ENCODE measurements at places on chromosomes 7 and 10.

DNA sequence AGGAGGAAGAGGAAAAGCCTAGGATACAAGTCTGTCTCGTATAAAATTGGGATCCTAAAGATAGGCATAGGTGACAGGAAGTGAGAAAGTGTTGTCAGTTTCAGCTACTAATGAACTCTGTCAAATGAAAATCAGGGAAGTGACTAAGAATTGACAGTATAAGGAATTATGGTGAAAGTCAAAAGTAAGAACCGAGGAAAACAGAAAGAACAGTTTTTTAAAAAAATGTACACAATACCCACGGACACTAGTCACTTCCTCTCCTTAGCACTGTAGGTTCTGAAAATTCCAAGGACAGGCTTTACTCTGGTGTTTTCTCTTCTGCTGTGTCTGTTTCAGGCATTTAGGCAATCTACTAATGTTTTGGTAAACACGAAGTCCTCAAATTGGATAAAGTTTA, 42.3 kb downstream of the ATAD1 start:
- peak; percentile 64 for ATAC-seq

- no peak for ATAC-seq
Observed at GRCh38 chr10:95889830-95890229, 17.9 kb upstream of the CC2D2B start.

DNA sequence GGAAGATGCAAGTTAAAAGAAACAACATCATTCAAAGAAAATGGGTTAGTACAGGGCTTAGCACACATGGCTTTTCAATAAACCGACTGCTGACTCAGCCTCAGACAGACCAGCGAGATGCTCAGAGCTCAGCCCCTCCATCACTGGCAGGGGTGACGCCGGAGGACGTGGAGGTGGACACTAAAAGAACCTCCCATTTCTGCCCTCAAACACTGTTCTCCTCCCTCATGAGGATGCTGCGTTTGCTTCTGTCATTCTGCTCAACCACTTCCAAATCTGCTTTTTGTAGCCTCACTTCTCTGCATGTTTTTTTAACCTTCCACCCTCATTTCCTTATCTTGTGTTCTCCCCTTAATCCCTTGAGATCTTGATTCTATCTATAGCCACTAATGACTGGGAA, 15.3 kb downstream of the DENND11 start:
- ATAC-seq: no peak

GRCh38 chr10:279232-279631, 144.0 kb downstream of the ZMYND11 start:
- ATAC-seq: no peak

DNA sequence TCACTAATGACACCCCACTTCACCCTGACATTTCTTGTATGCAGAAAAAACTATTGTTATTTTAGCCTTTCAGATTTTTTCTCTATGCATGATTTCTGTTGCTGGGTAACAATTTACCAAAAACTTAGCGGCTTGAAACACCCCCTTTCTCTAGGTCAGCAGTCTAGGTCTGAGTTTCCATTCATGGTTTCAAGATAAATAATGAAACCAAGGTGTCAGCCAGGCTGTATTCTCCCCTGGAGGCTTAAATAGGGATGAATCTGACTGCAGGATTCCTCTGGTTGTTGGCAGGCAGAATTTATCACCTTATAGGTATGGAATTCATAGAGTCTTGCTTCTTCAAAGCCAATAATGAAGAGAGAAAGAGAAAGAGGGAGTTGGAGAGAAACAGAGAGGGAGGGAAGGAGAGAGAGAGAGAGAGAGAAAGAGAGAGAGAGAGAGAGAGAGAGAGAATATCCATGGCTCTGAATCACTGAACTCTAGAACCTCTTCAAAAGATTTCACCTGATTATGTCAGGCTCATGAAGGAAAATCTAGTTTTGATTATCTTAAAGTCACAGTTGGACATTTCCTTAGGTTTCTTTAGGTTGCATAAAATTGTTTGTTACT, 1224.6 kb upstream of the LRRTM3 start:
- ATAC-seq: no peak

Measured in SK-N-SH treated with all-trans-retinoic acid at 6 μM for 48 hours (cell line).